ENCODE measurements at places on chromosomes 11 and 22.

GRCh38 chr22:45251825-45252224 is 11.1 kb upstream of the KIAA0930 start:
- no peak for DNase-seq

- no peak for DNase-seq
Observed at GRCh38 chr11:70001246-70001645, 76.9 kb upstream of the ANO1 start.

DNA sequence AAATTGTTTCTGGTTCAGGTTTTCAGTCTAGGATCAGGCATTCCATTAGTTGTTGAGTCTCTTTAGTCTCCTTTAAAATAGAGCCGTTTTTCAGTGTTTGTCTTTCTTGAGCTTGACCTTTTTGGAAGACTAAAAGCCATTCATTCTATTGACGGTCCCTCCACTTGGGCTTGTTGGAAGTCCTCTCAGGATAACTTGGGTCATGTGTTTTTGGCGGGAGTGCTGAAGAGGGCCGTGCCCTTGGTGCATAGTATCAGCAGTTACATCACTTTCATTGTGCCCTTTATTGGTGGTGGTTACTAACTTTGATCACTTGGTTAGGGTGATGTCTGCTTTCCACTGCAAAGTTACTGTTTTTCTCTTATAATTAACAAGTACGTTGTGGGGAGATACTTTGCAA is 20.8 kb downstream of the CECR2 start:
- DNase-seq = no peak

DNA sequence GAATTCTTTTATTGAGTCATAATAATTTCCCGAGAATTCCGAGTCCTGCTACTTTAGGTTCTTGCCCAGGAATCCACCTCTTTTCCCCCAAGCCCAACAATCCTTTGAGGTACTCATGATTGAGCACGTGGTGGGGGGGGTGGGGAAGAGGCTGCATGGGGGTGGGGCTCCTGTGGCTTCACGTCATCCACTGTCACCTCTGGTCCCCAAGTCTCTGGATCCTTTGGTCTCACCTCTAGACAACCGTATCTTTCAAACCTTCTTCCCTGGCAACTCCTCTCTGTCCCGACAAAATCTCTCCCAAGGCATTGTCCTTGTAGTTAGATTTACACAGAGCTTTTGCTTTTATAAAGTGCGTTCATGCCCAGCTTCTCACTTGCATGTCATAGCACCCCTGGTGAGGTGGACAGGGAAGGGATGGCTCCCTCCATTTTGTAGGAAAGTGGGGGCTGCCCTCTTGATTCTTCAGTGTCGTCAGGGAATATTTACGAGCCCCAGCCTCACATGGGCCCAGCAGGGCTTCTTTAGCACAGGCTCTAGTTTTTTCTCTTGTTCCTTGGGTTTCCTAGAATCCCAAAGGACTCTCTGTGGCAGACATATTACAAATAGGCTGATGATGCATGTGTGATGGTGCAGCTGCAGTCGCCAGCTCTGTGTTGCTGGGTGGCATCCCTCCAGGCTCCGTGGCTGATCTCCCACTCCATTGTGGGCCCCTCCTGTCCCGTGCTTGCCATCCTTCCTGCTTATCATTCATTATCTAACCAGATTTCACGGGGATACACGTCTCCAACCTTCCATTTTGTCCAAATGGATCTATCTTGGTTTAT is 8.4 kb downstream of the UCP3 start:
- DNase-seq = no peak

DNA sequence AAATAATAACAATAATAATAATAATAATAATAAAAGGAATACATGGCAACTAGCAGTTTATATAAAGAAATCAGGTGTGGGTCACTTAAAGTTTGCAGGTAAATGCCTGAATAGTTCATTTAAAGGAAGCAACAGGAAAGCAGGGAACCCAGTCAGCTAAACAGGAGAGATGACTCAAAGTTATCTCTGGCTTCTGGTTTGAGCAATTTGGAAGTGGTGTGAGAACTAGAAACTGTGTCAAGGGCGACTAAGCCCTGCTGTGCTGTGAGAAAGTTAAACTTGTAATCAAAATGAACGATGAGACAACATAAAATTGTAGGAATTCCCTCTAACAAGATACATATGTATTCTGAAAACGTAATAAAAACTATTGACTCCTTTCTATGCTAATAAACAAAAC is 35.5 kb downstream of the SLC22A9 start:
- DNase-seq = no peak

- no peak for DNase-seq
Observed at GRCh38 chr22:46074771-46075551, 75.4 kb upstream of the PPARA start.

GRCh38 chr11:73660497-73661034 is 14.2 kb downstream of the PLEKHB1 start:
- DNase-seq = no peak

- DNase-seq = no peak
Observed at GRCh38 chr11:123216249-123216648, 21.2 kb upstream of the CLMP start.

DNA sequence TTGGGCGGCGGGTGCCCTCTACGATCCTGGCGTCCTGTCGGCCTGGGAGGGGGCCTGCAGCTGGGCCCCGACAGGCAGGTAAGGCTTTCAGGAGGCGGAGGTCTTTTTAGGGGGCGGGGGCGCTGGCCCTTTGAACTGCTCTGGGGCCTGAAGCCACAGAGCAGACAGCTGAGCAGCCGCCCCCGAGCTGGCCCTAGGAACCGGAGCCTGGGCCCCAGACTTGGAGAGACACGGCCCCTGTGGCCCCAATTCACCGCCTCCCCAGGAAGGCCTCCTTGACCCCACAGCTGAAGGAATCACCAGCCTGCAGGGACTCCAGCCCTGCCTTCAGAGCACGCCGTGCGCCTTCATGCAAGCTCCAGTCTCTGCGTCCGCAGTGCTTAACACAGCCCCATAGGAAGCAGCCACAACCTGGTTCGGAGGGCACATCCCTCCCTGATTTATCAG is 618 bp upstream of the CERK start:
- DNase-seq = no peak

- no peak for DNase-seq
Observed at GRCh38 chr11:118544647-118545010, 13.6 kb downstream of the TMEM25 start.

- DNase-seq = no peak
Observed at GRCh38 chr22:30564761-30565119, 9.7 kb downstream of the GAL3ST1 start.

Measured in inflammatory macrophage treated with lipopolysaccharide for 4 hours (primary cell).